Calu3 (cell line): ENCODE measurements at places on chromosomes 1 and 21. TPM values are rescaled to one million over a fixed set of nuclear protein-coding genes. Genes with fewer than 3 reads are reported as not detected.

Gene TENT5C
- total RNA-seq, result 0.28 and 0.44 TPM in 2 replicates

Gene NPL
- total RNA-seq, result 5.0 and 6.9 TPM in 2 replicates

Gene COL16A1
- total RNA-seq, result 3.8 and 9.2 TPM in 2 replicates

DNA sequence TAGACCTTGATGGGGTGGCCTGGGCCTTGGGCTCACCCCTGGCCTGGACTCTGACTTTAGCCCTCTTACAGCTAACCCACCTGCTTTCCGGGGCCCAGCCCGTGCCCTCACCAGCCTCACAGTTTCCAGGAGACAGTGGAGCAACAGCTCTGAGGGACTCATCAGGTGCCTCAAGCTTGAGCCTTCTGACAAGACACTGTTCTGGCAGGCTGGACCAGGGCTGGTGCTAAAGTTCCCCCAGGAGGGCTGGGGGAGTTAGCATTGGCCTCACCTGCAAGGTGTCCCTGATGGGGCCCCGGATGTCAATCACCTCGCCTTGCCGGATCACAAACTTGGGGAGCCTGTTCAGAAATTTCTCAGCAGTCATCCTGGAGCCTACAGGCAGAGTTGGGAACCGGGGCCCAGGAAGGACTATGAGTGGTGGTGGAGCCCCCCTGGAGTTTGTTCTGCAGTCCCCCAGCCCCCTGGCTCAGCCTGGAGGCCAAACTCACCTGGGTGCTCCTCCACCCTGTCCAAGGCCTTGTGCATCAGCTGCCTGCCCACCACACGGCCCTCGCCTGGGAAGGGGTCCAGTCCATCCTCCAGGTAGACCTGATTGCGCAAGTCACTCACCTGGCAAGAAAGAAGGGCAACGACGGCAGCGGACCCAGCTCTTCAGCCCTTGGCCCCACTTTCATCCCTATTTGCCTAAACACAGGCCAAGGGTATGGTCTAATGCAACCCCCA, 4.1 kb downstream of the SH3BGRL3 start:
- no peak for DNase-seq

GRCh38 chr1:201637282-201638079, 98.6 kb downstream of the NAV1 start:
- DNase-seq, result no peak

DNA sequence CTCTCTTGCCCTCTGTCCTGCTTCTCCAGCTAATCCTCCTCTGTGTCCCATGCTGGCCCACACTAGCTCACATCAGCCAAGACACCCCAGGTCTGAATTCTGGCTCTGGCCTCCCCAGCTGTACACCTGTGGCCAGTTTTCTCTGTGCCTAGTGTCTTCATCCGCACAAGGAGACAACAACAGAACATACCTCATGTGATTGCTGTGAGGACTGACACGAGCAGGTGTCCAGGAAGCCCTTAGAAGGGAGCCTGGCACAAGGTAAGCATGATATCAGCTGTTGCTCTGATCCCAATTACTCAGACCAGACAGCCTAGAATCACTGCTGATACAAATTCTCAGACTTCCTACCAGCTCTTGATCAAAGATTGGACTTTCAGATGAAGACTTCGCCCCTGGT, 71.2 kb upstream of the GJB5 start:
- no peak for DNase-seq

Gene OR2T11
- total RNA-seq, result not detected in 2 replicates

- DNase-seq, result no peak
These were observed 81.6 kb downstream of the KIRREL1 start for GRCh38 chr1:158075078-158075477.

DNA sequence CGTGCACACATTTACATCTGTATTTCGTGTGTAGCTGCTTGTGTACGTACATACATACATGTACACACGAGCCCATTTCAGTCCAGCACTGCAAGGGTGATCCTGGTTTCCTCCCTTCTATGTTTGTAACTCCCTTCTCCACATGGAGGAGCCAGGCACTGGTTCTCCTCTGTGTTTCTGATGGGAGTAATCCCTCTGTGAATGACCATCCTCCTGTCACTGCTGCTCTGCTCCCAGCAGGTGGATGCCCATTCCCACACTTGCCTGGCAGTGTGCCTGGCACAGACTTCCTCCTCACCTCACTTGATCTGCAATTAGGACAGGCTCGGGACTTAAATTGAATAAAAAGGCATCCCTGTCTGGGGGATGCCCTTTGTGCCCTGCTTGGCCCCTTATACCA, 37.1 kb downstream of the TRAPPC10 start:
- no peak for DNase-seq

Gene FCRL5
- total RNA-seq, result not detected in 2 replicates

Gene DNAI4
- 5.6 and 6.0 TPM in 2 replicates for total RNA-seq

DNA sequence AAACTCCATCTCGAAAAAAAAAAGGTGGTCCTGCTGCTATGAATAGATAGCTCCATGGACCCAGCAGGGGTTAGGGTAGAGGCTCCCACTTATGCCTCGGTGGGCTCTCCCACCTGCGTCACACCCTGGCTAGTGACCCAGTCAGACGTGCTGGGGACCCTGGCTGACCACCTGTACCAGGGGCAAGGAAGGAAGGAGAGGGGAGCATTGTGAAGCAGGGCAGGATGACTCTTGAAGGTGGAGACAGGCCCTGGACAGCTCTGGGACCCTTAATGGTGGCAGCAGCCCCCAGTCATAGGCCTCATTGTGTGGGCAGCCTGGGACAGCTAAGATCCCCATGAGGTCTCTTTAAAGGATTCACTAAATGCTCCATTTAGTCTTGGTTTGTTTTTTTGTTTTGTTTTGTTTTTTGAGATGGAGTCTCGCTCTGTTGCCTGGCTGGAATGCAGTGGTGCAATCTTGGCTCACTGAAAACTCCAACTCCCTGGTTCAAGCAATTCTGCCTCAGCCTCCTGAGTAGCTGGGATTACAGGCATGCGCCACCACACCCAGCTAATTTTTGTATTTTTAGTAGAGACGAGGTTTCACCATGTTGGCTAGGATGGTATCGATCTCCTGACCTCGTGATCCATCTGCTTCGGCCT, 10.4 kb upstream of the SNAPIN start:
- DNase-seq, result no peak

GRCh38 chr1:222278501-222278900, 269.4 kb downstream of the HHIPL2 start:
- no peak for DNase-seq

DNA sequence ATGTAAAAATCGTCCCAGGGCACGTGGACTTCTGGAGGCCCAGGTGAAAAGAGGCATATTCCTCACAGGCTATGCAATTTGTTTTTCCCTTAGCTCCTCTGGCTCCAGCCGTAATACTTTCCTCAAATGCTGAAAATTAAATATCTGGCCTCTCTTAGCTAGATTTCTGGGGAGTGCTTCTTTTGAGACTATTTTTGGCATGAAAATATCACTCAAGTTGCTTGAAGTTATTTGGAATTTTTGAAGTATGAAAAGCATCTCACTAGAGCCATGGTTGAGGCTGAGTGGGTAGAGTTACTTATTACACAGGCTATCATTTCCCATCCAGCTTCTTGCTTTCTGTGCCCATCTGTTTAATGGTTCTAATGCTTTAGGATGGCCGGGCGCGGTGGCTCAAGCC, 59.7 kb downstream of the MYOM3 start:
- no peak for DNase-seq

Gene PRAMEF27
- not detected in 2 replicates for total RNA-seq

Gene FMOD
- total RNA-seq, result not detected in 2 replicates

DNA sequence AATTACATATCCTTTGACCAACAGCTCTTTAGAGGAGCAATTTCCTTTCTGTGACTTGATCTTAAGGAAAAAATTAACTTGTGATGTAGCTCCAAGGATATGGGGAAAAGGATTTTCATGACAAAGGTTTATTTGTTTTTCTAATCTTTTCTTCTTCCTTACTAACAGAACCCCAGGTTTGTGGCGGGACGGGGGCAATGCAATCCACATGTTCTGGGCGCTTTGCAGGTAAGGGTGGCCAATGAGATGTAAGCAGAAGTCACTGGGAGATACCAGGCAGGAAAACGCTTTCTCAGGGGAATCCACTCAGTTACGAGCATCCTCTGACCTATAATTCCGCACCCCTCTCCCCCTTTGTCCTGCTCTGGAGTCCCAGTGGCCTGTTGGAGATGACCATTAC, 122.0 kb downstream of the MRPS6 start:
- DNase-seq, result no peak

GRCh38 chr1:18354612-18355011, 126.1 kb upstream of the KLHDC7A start:
- no peak for DNase-seq

Gene KIF14
- total RNA-seq, result 17.2 and 20.7 TPM in 2 replicates

DNA sequence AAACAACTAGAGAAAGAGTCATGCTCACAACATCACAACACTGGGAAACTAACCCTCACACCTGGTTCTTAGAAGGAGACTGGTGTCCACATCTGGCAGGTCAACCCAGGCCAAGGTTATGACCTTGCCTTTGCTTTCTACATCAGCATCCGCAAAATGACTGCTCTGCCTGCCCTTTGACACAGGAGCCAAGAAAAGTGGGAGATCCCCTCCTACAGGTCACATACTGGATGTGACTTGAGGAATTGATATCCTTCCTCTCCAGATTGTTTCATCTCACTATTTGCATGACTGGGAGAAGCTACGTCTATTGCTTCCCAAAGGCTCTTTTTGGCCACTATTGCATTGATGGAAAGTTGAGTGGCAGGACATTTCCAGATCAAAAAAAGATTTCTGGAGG, 115.5 kb downstream of the MIS18A start:
- no peak for DNase-seq

Gene CD34
- total RNA-seq, result 0.24 and 0.34 TPM in 2 replicates

- DNase-seq, result no peak
These were observed 39.4 kb upstream of the VTCN1 start for GRCh38 chr1:117250061-117250606.

- DNase-seq, result no peak
These were observed 57.6 kb downstream of the OPTC start for GRCh38 chr1:203551550-203551949.

GRCh38 chr1:171446386-171446785, 38.9 kb upstream of the PRRC2C start:
- no peak for DNase-seq

- no peak for DNase-seq
These were observed 60.0 kb upstream of the HMCN1 start for GRCh38 chr1:185674201-185674600.

DNA sequence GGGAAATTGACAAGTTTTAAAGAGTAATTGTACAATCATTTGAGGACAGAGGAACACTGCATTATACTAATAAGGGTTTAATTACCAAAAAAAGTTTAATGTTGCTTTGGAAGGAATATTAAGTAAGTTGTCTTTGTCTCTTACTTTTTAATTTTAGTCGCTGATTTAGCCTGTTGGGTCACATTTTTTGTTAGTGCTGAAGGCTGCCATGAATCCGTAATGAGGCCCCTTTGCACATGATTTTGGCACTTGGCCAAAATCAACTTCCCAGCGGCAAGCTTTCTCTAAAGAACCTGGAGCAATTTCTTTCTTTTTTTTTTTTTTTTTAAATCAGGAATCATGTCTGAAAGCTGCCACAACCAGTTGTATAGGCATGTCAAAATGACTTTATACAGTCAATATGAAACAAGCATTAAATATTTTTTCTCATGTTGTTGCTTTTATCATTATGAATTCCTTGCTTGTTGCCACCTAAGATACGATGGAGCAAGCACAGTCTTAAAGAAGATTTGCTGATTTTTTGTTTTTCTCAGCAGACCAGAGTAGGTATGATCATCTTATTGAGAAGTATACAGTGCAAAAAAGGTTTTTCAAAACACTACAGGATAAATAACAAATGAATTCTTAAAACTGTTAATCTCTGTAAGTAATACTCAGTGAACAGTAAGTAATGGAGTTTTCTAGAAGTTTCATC, 690.4 kb downstream of the USP25 start:
- DNase-seq, result peak; percentile 13

DNA sequence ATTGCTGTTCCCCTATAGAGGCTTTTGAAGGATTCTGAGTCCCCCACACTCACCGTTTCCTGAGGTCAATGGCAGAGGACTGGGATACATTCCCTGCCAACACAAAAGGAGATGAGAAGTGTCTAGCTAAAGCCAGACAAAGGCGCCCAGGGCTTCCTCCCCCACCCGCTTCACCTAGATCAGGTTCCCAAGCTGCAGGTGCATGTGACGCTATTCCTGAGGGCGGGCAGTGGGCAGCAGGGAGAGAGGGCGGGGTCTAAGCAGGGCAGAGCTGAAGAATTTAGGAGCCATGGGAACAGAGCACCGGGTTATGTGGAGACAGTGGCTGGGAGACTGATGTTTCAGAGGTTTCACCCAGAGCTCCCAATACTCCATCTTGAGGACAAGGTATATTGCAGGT, 6.0 kb upstream of the ARHGEF2 start:
- DNase-seq, result no peak

GRCh38 chr1:241464985-241465384, 54.6 kb downstream of the FH start:
- no peak for DNase-seq

Gene C1QA
- total RNA-seq, result not detected in 2 replicates

DNA sequence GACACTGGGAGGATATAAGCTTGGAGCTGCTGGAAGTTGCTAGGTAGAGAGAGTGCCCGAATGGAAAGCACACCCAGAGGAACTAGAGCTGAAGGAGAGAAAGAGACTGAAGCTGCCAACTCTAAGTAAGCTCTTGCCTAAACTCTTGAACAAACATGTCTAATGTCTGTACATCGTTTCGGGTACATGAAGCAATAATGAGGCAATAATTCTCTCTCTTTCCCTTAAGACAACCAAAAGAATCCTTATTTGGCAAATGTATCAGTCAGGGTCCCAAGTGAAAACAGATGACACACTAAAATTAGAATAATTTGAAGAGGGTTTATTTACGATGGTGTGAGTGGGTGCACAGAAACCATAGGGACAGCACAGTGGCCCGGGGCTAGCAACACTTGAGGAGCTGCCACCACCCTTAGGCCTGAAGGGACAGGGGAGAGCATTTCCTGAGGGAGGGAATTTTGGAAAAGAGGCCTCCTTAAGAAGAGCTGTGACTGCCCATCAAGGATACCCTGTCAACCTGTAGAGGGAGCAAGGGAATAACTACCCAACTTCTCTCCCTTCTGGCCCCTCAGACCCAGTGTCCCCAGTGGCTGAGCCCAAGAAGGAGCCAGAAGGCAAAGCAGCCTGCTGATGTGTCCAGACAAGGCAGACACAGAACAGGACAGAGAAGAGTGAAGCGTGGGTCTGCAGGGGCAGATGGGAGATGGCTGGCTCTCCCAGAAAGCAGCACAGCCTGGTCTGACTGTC, 36.1 kb upstream of the KHDRBS1 start:
- DNase-seq, result peak; percentile 16

GRCh38 chr1:12620931-12621330, 2.9 kb upstream of the DHRS3 start:
- no peak for DNase-seq

Gene SERPINC1
- 0.59 TPM in 1 of 2 replicates, not detected in the other for total RNA-seq

DNA sequence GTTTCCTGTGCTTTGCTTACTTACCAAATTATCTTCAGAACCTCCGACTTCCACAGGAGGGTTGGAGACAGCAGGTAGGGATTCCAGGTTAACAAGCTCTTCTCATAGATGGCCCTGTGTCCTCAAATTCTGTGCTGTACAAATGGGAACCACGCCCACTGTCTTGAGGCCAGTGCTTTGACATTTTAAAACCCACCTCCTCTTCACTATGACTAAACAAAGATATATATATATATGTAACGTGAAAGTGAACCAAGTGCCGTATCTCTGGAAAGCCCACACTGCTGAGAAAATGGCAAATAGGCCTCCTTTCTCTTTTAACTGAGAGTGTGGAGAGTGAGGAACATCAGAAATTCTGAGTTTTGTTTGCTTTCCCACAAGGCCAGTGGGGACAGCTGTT, 99.6 kb downstream of the ZBTB18 start:
- no peak for DNase-seq
